ENCODE measurements at places on chromosomes 4 and X. TPM values are rescaled to one million over a fixed set of nuclear protein-coding genes. Genes with fewer than 3 reads are reported as not detected.

GRCh38 chr4:127000846-127001245 lies 631.9 kb upstream of the INTU start:
- DNase-seq: no peak

- DNase-seq: no peak
These were observed 147.5 kb upstream of the ANK2 start for GRCh38 chr4:112901962-112902411.

DNA sequence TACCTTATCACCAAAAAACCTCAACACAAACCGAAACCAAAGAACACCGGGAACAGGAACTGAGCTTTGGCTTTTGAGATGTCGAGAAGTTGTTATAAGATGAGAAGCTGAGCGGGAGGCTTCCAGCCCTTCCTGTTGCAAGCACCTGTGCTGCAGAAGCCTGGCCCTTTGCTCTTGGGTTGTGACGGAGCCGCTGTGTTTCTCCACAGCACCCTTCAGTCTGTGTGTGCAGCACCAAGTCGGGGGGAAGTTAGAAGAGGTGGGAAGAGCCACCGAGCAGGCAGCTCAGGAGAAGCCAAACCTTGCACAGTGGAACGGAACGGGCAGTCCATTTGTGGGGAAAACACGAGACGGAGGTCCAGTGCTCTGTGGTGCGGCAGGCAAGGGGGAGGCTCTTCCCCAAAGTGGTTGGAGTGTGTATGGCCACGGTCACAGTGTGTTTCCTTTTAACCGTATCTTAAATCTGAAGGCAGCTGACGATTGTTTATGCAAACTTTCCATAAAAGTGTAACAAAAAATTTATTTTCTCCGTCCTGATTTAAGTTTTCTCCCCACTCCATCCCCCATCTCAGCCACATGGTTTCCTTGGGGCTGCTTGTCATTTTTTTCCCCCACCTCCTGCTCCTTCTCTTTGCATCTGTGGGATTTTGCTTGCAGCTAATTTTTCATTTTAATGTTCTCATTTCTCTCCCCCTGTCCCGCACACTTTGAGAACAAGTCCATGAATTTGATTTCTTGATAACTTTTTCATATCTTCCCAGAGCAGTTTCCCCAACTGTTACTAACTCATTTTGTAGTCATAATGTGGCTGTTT lies 123.7 kb downstream of the STOX2 start:
- DNase-seq: peak; percentile 57

The CPLX1 gene
- not detected for total RNA-seq

The GABRE gene
- under 0.01 TPM for total RNA-seq

The NWD2 gene
- under 0.01 TPM for total RNA-seq

GRCh38 chrX:25175743-25176142 lies 160.0 kb upstream of the ARX start:
- DNase-seq: no peak
